ENCODE measurements at places on chromosomes 3 and 15. TPM values are rescaled to one million over a fixed set of nuclear protein-coding genes. Genes with fewer than 3 reads are reported as not detected.
A peak's percentile ranks its signal among the peaks of the same experiment; 100 is the strongest.

- H3K36me3 ChIP-seq, result peaks cover 28% of the 10 kb centered on the region
- DNase-seq, result no peak
- H3K27ac ChIP-seq, result peak overlapping the region; percentile 23
- H3K4me3 ChIP-seq, result peak overlapping the region; percentile 92
- no peaks in the 10 kb centered on the region for H3K27me3 ChIP-seq
Measured at GRCh38 chr15:68231102-68231818, 1.7 kb upstream of the CLN6 start.

GRCh38 chr15:41999290-42000285, 21.3 kb downstream of the PLA2G4E start:
- no peaks in the 10 kb centered on the region for H3K4me1 ChIP-seq
- H3K27me3 ChIP-seq, result no peaks in the 10 kb centered on the region
- H3K4me3 ChIP-seq, result no peak overlapping the region
- no peak overlapping the region for H3K27ac ChIP-seq
- no peaks in the 10 kb centered on the region for H3K36me3 ChIP-seq

DNA sequence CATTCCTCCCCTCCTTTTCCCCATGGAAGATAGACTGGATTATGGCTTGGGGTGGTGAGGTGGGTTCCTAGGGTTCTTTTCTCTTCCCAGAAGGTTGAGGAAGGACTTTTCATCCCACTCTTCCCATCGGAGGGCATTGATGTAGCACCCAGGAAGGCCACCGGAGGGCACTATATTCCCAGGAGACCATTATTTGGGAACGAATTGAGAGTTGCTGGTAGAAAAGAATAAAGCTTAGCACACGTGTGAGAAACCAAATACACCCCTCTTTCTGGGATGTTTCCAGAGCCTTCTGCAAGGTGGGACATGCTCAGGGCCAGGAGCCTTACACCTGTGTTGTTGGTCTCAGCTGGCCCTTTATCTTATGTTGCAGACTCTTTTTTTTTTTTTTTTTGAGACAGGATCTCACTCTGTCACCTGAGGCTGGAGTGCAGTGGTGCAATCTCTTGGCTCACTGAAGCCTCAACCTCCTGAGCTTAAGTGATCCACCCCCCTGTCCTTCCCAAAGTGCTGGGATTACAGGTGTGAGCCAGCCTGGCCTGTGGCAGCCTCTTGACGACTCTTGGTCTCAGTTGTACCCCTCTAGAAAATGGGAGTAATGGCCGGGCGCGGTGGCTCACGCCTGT, 6.3 kb upstream of the CDC25A start:
- peak; percentile 16 for DNase-seq
- H3K36me3 ChIP-seq, result no peaks in the 10 kb centered on the region
- peaks cover 2% of the 10 kb centered on the region for H3K4me1 ChIP-seq
- H3K4me3 ChIP-seq, result no peak overlapping the region
- H3K27ac ChIP-seq, result no peak overlapping the region
- H3K27me3 ChIP-seq, result peaks cover 16% of the 10 kb centered on the region

GRCh38 chr3:67094167-67094566, 96.1 kb downstream of the KBTBD8 start:
- no peak overlapping the region for H3K27ac ChIP-seq
- H3K4me3 ChIP-seq, result no peak overlapping the region
- H3K4me1 ChIP-seq, result no peaks in the 10 kb centered on the region
- no peaks in the 10 kb centered on the region for H3K27me3 ChIP-seq

- H3K4me1 ChIP-seq, result peaks cover 9% of the 10 kb centered on the region
- H3K36me3 ChIP-seq, result no peaks in the 10 kb centered on the region
- H3K4me3 ChIP-seq, result no peak overlapping the region
- DNase-seq, result no peak
- peaks cover 3% of the 10 kb centered on the region for H3K27me3 ChIP-seq
Measured at GRCh38 chr3:57098418-57099310, 38.2 kb downstream of the SPATA12 start.

SEMA5B gene
- not detected for total RNA-seq

CLCN2 gene
- 5.0 TPM for total RNA-seq

FGF12 gene
- total RNA-seq, result not detected

C2CD4A gene
- total RNA-seq, result 0.20 TPM

MYRIP gene
- total RNA-seq, result not detected

FAM227B gene
- 2.9 TPM for total RNA-seq
